ENCODE measurements at places on chromosomes 3 and 15.

GRCh38 chr3:14130230-14130629 lies 5.4 kb downstream of the TMEM43 start:
- DNase-seq: no peak

DNA sequence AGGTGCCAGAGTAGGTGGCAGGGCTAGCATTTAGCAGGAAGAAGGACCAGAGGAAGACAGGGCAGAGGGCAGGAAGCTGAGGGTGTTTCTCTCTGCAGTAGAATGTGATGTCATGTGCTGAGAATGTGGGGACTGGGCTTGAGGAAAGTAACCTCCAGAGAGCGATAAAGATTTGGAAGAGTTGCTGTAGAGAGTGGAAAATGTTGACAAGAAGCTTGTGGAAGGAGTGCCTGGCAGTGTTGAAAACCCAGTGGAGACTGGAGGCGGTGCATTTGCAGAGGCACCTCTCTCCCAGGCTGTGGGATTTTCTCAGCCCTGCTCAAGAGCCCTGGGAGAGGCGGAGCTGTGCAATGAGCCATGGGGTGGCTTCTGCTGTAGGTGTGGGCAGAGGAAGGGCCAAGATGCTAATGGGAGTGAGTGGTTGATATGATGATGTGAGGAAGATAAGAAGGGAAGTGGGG lies 54.8 kb downstream of the MESD start:
- peak; percentile 33 for DNase-seq

GRCh38 chr3:178787960-178788359 lies 251.7 kb downstream of the KCNMB2 start:
- no peak for DNase-seq

- DNase-seq: peak; percentile 21
Observed at GRCh38 chr15:98903377-98904018, 104.1 kb downstream of the PGPEP1L start.

- DNase-seq: peak; percentile 68
Observed at GRCh38 chr3:109927161-109927560, 589.8 kb upstream of the DPPA4 start.

DNA sequence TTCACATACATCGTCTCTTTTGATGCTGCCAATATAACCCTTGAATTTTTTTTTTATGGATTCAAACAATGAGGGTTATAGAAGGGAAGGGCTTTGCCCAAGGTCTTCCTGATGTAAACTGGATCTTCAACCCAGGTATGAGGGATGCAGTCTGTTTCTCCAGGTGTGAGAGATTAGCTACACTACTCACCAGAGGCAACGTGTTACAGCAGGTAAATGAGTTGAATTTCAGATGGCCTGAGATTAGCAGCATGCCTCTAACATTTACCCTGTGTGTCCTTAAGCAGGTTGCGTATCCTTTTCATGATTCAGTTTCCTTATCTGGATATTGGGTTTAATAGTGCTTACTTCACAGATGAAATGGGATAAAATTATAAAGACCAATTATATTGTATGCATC lies 1.9 kb downstream of the RTP4 start:
- no peak for DNase-seq

DNA sequence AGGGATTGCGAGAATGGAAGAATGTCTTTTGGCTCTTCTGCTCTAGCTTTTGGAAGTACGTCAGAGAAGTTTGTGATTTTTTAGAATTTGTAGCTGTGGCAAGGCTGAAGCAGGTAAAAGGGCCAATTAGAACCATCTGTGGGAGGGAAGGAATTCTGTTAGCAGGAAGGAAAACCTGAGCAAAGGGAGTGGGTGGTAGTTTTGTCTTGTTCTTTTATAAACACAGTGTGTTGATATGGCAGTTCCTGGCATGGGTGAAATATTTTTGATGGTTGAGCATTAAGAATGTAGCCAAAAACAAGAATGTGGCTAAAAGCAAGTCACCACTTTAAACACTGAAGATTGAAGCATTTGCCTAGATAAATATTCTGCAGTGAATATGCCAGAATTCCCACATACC lies 23.8 kb downstream of the DAG1 start:
- DNase-seq: no peak

- DNase-seq: no peak
Observed at GRCh38 chr3:16834214-16834613, 50.5 kb upstream of the PLCL2 start.

GRCh38 chr15:46413799-46414198 lies 779.0 kb downstream of the SQOR start:
- DNase-seq: peak; percentile 71

- DNase-seq: peak; percentile 21
Observed at GRCh38 chr3:30188713-30189112, 417.7 kb upstream of the TGFBR2 start.

GRCh38 chr3:111943533-111943932 lies 35.3 kb upstream of the ABHD10 start:
- DNase-seq: no peak

Measured in A673 (cell line).